ENCODE measurements at places on chromosomes 2 and 18.

GRCh38 chr2:192126426-192126825 lies 68.3 kb downstream of the TMEFF2 start:
- DNase-seq = no peak

- DNase-seq = no peak
These were observed 818.1 kb downstream of the SLC4A3 start for GRCh38 chr2:220445429-220446105.

DNA sequence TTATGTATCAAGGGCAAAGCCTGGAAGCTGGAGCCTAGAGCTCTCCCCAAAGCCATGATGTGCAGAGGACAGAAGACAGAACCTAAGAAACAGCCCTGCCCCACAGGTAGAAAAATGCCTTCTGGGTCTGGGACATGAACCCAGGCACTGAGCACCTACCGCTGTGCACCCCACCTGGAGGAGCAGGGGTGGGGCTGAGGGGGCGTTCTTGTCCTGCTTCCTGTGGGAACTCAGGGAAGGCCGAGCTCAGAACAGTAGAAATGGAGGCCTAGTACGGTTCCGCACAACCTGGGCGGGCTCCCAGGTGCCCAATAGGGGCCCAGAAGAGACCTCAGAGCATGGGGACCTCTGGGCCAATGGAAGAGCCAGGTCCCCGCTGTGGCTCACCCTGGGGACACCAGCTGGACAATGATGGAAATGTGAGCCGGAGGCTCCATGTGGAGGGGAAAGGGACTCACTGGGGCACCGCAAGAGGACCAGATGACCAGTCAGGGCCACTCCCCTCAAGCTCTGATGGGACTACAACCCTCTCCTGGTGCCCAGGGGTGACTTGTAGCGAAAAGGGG lies 3.2 kb downstream of the CRACDL start:
- DNase-seq = no peak

GRCh38 chr2:139411236-139411635 lies 631.0 kb upstream of the NXPH2 start:
- no peak for DNase-seq

DNA sequence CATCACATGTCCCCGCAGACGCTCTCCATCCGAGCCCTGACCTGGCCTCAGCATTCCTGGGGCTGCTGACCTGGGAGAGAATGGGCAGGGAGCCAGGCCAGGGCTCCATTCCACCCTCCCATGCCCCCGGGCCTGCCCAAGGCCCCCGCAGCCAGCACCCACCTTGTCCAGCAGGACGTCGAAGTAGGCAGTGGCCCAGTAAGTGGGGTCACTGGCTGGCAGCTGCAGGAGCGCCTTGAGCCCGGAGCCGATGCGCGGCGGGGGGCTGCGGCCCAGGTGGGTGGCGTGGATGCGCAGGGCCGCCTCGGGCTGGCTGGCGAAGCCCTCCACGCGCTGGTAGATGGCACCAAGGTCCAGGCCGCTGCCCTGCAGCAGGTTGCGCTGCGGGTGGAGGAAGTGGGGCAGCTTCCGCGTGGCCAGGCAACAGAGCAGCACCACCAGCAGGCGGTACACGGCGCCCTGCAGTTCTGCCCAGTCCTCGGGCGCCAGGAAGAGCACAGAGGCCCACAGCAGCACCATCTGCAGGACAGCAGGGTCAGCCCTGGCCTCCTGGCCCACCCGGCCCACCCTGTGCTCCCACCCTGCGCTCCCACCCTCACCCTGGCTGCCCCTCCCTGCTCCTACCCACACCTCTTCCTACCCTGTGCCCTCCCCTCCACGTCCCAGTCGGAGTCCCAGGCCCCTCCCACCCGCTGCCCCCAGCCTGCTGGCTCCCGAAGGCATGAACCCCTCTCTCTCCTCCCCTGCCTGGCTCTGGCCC lies 7.6 kb downstream of the MAB21L4 start:
- DNase-seq = no peak

- DNase-seq = no peak
These were observed 686.1 kb upstream of the SALL3 start for GRCh38 chr18:78293540-78293939.

- no peak for DNase-seq
These were observed 209.9 kb downstream of the SEPTIN10 start for GRCh38 chr2:109403841-109404201.

- DNase-seq = no peak
These were observed 5.2 kb downstream of the DYSF start for GRCh38 chr2:71458413-71459083.

DNA sequence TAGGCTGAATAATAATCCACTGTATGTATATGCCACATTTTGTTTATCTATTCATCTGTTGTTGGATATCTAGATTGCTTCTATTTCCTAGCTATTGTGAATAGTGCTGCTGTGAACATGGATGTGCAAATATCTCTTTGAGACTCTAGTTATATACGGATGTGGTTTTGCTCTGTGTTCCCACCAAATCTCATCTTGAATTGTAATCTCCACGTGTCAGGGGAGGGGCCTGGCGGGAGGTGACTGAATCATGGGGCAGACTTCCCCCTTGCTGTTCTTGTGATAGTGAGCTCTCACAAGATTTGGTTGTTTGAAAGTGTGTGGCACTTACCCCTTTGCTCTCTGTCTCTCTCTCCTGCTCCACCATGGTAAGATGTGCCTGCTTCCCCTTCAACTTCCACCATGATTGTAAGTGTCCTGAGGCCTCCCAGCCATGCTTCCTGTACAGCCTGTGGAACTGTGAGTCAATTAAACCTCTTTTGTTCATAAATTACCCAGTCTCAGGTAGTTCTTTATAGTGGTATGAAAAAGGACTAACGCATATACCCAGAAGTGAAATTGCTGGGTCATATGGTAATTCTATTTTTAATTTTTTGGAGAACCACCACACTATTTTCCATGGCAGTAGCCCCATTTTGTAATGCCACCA lies 86.1 kb upstream of the UPP2 start:
- no peak for DNase-seq

DNA sequence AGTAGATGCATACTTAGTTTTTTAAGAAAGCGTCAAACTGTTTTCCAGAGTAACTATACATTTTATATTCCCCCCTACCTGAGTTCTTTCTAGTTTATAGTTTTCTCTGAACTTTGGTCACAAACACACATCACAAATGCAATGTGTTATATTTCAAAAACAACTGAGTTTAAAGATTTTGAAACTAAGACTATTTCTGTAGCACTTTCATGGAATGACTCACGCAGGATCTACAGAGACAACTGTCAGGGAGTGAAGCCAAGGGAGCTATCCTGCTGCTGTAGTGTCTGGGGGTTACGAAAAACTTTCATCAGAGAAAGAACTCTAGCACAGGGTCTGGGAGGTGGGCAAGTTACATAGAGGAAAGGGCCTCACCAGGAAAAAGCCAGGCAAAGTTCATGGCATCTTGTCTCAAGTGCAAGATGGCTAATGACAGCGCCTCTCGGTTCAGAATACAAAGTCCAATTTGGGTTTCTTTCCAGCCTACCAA lies 66.8 kb downstream of the UXS1 start:
- no peak for DNase-seq

- no peak for DNase-seq
These were observed 19.3 kb downstream of the PRKAG3 start for GRCh38 chr2:218812096-218812815.

DNA sequence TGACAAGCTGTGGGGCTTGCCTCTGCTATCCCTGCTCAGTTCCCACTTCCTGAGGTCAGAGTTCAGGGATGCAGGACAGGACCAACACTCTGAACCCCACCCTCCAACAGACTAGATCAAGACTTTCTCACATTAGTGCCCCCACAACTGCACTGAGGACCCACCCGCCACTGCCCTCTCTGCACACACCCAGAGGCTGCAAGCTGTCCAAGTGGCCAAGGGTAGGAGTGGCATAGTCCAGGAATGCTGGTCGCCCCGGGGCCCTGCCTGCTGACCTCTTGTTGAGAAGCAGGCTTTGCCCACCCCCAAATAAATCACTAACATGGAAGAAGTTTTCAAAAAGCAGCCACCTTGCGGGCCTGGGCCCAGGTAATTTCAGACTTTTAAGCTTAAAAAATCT lies 5.5 kb upstream of the KIF1A start:
- no peak for DNase-seq

- DNase-seq = no peak
These were observed 217.1 kb upstream of the SLC35G4 start for GRCh38 chr18:11392292-11392691.

DNA sequence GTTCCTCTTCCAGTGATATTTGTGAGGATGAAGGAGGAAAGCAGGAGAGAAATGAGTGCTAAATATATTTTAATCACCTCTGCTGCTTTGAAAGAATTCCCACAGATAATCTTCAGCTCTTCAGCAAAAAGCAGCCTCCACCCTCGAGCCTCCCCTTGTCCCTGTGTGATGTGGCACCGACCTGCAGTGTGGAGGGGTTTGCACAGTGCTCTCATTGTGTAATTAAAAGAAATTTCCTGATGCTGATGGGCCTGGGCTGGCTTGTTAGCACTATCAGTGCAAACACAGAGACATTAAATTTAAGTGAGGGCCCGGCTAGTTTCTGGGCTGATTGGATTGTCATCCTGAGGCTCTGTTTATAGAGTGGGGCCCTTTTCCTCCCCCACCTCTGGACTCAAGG lies 53.4 kb downstream of the KIF5C start:
- DNase-seq = no peak

DNA sequence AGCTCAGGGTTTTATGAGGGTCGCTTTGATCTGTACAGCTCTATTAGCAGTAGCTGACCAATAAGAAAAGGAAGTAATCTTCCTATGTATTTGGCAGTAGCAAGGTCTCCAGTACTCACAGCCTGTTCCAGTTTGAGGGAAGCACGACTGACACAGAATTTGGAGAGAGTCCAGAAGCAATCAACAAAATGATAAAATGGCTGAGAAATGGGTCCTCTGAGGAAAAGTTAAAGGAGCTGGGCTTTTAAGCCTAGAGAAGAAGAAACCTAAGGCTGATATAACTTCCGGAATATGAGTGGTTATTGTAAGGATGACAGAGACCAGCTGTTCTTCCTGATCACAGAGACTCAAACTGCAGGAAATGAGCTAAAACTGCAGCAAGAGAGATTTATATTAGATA lies 382.8 kb downstream of the GPD2 start:
- no peak for DNase-seq

DNA sequence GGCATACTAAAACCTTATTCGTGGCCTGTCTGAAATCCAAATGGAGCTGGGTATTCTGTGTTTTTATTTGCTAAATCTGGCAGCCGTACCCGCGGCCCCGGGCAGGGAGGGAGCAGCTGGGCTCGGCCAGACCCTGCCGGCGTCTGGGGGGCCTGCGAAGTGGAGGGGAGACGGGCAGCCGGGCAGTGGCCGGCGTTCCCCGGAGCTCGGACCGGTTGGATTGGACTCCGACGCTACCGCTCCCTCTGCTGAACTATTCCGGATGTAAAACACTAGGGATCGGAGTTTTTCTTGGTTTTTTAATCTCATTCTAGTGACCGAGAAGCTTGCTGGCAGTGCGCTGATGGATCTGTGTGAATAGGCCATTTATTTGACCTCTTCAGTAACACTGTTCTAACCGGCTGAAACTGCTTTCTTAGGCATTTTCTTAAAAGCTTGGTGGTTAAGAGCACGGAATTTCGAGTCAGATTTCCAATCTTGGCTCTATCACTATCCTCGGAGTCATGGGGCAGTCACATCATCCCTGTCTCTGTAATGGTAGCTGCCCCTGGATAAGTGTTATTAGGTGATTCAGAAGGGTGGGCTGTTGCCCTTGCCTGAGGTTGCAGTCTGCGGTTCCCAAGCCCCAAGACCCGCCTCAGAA lies 694 bp downstream of the UNC50 start:
- DNase-seq = no peak

GRCh38 chr2:69177785-69178636 lies 165.0 kb downstream of the ANTXR1 start:
- no peak for DNase-seq

- no peak for DNase-seq
These were observed 24.6 kb downstream of the ALPK2 start for GRCh38 chr18:58604311-58604710.

DNA sequence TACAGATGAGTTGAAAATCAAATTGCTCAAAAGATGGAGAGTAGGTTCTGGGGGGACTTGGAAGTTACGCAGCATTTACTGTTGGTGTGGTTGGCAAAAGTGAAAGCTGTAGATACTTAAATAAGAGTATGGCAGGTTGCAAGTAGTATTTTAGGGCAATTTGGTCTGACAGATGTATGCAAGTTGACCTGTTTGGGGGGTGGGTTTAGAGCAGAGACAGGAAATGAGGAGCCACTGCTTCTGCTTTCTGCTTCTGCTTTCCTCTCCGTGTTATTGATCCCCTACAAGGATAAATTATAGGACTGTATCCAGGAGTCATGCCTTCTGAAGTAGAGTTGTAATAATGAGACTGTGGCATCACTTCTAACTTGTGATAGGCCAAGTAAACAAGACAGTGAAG lies 71.2 kb downstream of the EPAS1 start:
- no peak for DNase-seq

GRCh38 chr2:217475101-217475500 lies 527.7 kb downstream of the TNS1 start:
- DNase-seq = no peak

DNA sequence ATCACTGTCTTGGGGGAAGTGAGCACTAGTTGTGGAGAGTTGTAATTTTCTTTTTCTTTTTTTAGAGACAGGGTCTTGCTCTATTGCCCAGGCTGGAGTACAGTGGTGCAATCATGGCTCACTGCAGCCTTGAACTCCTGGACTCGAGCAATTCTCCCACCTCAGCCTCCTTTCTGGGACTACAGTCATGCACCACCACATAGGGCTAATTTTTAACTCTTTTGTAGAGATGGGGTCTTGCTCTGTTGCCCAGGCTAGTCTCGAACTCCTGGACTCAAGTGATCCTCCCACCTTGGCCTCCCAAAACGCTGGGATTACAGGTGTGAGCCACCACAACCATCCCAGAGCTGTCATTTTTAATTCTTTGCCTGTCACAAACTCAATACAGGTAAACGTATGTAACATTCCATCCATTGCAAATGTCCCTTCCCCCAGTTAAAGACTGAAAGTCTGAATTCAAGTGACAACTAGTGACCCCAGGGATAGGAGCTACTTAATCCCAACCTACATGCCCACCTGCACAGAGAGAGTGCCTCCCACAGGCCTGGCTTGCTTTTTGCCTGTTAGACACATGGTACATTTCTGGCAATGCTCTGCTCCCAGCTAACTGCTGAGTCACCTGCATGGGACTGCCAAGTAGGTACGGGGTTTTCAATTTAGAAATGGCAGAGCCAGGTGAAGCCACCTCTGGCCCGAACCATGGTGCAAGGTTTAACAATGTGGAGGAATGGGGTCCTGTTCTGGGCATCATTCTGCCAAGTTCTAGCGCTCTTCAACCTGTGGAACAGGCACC lies 60.6 kb downstream of the CYB5A start:
- no peak for DNase-seq

DNA sequence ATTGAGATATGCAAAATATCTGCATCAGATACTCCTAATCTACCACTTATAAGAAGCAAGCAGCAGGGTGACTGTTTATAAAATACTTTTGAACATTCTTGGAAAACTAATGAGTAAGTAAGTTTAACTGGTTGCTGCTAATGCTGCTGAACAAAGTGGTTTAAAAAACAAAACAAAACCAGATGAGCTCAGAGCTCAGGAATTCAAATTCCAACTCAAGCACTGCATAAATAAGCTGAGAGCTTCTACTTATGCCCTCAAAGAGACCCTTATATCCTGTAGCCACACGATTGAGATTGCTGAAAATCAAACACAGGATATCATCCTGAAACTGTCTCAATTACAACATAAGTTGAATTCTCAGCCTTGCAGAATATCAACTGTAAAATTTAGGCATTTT lies 62.3 kb upstream of the NYAP2 start:
- DNase-seq = no peak

- no peak for DNase-seq
These were observed 7.6 kb upstream of the AGFG1 start for GRCh38 chr2:227464361-227464760.

- no peak for DNase-seq
These were observed 131.5 kb downstream of the CAPN13 start for GRCh38 chr2:30675758-30676157.
